ENCODE measurements at places on chromosomes 13 and 19. TPM values are rescaled to one million over a fixed set of nuclear protein-coding genes. Genes with fewer than 3 reads are reported as not detected.

GRCh38 chr13:103033999-103034398 lies 32.2 kb downstream of the SLC10A2 start:
- no peak overlapping the region for H3K4me3 ChIP-seq
- no peak for DNase-seq
- no peak overlapping the region for H3K27ac ChIP-seq
- H3K36me3 ChIP-seq = no peaks in the 10 kb centered on the region

DNA sequence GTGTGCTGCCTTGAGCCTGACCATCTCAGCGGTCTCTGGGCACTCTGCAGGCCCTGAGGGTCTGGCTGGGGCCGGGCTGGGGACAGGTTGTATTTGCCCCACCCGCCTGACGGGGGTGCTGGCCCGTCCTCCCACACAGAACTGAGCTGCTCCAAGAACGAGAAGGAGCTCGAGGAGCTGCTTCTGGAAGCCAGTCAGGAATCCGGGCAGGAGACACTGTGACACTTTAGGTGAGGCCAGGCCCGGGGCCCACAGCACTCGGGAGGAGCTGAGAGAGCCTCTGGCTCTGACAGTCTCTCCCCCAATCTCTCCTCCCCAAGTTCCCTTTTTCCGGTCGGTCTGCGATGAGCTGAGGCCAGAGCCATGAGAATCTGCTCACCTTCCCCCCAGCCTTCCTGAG lies 14.5 kb downstream of the NKPD1 start:
- no peaks in the 10 kb centered on the region for H3K27me3 ChIP-seq
- H3K36me3 ChIP-seq = peaks cover 22% of the 10 kb centered on the region
- H3K4me1 ChIP-seq = peaks cover 3% of the 10 kb centered on the region
- DNase-seq = no peak
- no peak overlapping the region for H3K4me3 ChIP-seq

DNA sequence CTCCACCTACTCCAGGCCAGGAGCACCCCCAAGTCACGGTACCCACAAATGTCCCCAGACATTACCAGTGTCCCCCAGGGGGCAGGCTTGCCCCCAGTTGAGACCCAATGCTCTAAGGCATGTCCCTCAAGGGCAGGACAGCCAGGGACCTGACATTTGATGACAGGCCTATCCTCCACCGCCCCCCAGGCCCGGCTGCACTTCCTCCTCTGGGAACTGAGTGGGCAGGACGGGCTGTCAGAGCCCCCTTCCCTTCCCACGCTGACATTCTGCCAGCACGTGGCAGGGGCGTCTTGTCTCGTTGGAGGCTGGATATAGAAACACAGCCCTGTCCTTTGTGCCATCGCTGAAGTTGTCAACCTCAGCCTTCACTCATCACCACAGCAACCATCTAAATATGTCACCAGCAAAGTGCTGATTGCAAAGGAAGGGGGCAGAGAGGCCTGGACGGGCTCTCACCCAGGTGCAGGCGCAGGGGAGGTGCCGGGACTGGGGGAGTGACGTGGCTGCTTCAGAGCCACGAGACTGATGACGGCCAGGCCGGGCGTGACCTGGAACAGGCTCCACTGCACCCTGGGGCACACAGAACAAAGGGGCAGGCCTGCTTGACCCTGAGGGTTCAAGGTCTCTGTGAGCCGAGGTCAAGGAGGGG lies 38.4 kb downstream of the GNG7 start:
- no peaks in the 10 kb centered on the region for H3K36me3 ChIP-seq
- H3K27ac ChIP-seq = peak overlapping the region; percentile 85
- H3K27me3 ChIP-seq = no peaks in the 10 kb centered on the region

DNA sequence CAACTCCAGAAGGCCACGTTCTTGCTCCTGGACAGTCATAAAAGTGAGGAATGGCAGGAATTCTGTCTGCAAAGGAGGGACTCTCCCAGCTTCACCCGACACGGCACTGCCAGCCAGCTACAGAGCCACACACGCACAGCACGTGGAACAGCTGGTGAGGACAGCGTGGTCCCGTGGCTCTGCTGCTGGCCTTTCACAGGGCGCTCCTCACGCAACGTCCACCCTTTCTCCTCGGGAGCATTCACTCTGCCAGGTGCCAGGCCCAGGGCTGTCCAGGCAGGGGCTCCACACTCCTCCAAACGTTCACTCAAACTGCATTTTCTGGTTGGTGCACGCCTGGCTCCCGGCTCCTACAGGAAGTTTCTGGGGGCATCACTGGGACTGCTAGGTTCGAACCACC lies 14.4 kb downstream of the GRTP1 start:
- no peak for DNase-seq
- H3K36me3 ChIP-seq = no peaks in the 10 kb centered on the region
- no peak overlapping the region for H3K27ac ChIP-seq

GRCh38 chr19:1855828-1856255 lies 7.5 kb downstream of the KLF16 start:
- H3K36me3 ChIP-seq = no peaks in the 10 kb centered on the region
- peak overlapping the region; percentile 48 for H3K4me3 ChIP-seq
- DNase-seq = no peak
- peaks cover 94% of the 10 kb centered on the region for H3K4me1 ChIP-seq
- H3K27ac ChIP-seq = peak overlapping the region; percentile 91
- no peaks in the 10 kb centered on the region for H3K27me3 ChIP-seq

- no peaks in the 10 kb centered on the region for H3K36me3 ChIP-seq
- H3K27me3 ChIP-seq = no peaks in the 10 kb centered on the region
- peak; percentile 65 for DNase-seq
- peak overlapping the region; percentile 33 for H3K4me3 ChIP-seq
- peak overlapping the region; percentile 85 for H3K27ac ChIP-seq
These were observed 330.8 kb downstream of the DLEU7 start for GRCh38 chr13:50512474-50513299.

PCDH17 gene
- not detected for total RNA-seq
